ENCODE measurements at places on chromosomes 12 and 14.

DNA sequence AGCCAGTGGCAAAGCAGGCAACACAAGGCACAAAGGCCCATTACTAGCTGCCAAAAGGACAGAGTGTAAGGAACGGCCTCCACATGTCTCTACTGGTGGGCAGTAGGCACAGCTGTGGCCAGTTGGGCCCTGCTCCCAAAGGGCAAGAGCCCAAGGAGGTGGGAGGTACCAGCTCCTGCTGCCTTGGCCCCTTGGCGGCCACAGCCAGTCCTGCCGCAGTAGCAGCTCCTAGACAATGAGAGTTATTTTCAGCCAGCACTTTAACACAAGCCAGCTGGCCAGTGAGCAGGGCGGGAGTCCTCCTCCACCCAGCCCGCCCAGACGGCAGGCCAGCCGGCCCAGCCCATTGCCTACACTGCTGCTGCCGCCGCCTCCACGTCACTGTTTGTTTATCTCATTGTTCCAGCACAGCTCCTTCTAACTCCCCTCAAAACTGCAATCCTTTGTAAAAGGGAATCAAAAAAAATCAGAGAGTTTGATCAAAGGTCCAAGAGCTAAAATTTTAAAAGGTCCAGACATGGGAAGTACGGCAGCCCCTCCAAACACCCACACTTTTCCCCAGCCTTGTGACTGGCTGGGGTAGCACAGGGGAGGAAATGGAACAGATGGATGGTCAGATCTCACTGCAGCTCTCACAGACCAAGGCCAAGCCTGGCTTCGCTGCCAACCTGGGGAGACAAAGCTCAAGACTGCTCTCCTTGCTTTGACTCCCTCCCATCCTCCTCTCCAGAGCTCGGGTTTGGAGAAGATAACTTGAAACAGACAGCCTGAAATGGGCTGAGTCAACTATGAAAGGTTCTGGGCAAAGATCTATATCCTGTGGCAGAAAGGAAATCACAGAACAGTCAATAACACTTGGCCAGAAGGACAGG lies 33.5 kb downstream of the FMNL3 start:
- DNase-seq = no peak

DNA sequence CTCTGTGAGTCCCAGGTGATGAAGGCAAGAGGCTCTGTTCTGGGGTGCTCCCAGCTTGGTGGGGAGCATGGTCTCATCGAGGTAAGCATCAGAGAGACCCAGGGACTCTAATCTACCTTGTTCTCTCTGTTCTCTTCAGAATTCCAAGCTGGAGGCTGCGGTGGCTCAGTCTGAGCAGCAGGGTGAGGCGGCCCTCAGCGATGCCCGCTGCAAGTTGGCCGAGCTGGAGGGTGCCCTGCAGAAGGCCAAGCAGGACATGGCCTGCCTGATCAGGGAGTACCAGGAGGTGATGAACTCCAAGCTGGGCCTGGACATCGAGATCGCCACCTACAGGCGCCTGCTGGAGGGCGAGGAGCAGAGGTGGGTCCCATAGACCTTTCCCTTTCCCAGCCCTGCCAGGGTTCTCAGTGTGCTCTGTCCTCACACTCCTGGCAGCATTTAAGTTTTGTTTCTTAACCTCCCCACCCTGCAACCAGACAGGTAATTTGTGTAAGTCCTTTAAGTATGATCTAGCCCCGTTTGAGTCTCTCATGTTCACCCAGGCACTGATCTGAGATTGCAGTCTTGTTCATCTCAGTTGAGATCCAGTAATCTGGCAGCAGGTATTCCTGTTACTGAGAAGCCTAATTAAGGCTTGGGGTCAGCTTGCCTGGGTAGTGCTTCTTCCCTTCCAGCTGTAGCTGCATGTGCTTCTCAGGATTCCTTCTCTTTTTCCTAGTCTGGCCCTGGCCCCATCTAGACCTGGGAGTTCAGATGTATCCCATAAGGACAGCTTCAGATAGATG lies 14.8 kb upstream of the KRT81 start:
- DNase-seq = no peak

DNA sequence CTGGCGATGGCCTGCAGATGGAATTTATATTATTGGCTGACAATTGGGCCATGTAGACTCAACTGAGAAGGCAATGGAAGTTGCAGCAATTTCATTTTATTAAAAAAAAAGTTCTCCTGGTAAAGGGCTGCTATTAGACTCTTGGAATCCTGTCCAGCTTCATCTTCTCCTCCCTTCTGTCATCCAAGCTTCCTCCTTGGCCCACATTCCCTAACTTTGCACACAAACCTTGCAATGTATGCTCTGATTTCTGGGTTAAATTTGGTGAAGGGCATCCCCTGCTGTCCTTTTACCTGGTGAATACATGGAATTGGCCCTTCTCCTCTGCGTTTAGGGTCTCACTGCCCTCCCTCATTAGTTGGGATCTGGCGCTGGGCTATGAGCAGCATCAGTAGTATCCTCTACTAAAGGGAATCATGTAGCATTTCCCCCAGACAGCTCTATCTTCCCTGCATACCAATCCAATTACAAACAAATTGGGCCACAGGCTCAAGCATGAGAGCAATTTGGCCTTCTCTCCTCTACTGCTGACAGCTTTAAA lies 336.9 kb downstream of the BMP4 start:
- DNase-seq = no peak

DNA sequence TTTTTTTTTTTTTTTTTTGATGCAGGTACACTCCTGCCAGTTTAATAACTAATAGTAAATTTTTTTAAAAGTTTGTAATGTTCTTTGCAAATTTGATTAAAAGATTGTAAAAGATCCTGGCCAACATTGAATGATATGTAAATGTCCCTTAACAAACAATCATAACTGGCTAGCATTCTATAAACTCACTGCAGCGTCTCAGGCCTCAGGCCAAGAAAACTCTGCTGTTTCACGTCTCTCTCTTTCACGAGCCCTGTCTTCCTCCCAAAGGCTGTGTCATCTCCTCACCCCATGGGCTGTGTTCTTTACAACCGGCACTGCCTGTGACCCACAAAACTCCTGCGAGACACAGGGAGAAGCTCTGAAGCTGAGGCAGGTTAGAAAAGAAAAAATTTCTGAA lies 103.3 kb downstream of the NUAK1 start:
- no peak for DNase-seq

DNA sequence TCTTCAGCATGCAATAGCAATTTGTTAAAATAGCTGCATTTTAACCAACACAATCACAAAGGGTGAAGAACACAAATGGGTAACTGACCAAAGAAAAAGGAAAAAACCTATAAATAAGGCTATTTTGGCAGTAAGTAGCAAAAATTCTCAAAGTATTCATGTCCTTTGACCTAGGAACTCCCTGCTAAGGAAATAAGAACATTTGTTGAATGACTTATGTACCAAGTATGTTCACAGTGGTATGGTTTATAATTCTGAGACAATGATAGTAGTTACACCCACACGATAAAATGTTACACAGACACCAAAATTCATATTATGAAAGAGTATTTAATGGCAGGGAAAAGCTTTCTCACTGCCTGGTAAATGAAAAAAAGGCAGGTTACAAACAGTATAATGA lies 16.9 kb downstream of the CCDC88C start:
- DNase-seq = no peak

DNA sequence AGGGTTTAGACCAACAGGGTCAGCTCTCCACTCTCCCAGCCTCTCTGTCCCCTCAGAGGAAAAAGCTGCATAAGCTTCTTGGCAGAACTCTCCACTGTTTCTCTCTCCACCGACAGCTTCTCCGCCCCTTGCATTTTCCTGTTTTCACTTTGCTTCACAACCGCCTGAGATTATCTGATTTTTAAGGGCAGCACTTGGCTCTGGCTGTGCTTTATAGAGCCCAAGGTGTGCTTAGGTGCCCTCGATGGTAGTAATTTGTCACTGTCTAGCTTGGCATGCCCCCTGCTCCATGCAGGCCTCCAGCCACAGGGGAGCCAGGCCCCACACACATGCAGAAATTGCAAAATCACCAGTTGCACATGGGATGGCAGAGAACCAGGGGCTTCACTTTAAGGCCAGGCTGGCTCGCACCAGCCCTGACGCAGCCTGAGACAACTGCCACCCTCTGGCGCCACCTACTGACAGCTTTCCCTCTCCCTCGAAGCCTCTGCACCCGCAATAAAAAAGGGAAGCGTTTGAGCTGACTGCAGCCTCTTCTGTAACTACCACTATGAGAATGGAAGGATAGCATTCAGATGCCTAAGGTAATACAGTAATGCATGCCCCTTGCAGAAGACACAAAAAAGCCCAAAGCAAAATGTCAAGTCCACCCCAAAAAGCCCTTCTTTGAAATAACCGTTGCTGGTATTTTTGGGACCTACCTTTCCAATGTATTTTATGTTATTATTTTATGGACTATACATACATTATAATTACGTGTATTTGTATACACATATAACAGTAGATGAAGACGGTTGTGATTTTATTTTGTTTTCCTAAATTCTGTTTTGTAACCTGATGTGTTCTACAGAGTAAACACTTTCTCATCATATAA lies 32.0 kb upstream of the RIMBP2 start:
- DNase-seq = peak; percentile 45

DNA sequence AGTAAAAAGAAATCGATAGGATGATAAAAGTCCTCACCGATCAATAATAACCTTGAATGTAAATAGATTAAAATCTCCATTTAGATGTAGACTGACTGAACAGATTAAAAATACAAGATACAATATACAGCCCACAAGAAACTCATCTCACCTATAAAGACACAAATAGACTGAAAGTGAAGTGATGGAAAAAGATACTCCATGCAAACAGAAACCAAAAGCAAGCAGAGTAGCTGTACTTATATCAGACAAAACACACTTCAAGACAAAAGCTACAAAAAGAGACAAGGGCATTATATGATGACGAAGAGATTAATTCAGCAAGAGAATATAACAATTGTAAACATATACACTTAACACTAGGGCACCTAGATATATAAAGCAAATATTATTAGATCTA lies 444.8 kb downstream of the RGS6 start:
- peak; percentile 44 for DNase-seq

DNA sequence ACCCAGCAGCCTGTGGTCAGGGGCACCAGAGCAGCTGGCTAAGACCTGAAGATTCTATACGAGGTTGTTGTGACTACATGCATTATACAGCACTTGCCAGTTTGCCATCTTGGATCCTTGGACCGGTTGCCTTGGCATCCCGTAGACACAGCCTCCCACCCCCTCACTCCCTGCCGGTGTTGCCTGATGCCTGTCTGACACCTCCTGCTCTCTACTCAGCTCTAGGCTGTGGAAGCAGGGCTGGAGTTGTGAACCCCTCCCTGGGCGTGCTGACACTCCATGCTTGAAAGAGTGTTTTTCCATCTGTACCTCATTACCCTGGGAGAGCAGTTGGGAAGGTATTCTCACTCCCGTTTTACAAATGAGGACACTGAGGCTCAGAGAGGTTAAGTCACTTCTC lies 2.5 kb downstream of the CHGA start:
- no peak for DNase-seq

DNA sequence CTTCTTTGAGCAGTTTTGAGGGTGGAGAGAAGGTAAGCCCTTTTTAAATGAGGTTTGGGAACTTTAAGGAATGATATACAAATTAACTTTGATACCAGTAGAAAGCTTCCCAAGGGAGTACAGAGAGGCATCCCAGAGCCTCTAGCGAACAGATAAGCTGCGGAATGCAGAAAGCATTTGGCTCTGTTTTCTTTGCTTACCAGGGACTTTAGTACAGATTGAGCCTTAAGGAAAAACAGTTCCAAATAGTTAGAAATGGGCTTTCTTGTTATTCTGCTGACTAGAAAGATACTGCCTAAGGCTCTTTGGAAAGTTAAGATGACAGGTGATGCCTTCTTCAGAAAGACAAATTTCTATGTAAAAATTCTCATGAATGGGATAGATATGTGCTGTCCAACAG lies 261.7 kb upstream of the FOXN3 start:
- no peak for DNase-seq

GRCh38 chr12:119082016-119082415 lies 96.7 kb upstream of the HSPB8 start:
- no peak for DNase-seq

DNA sequence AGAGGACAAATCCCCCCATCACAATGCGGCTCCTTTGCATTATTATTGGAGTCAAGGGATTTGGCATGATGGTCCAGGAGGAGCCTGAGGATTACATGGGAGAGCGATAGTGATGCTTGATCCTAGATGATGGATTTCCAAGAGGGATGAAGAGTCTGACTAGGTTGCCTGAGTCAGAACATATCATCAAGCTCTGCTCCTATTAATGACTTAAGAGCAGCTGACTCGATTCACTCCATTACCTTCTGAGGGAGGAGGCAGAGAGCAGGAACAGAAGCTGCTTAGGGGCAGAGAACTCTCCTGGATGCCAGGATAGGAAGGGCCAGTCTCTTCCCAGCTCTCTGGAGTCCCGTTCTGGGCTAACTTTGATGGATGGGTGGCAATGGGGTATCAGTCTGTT lies 54.0 kb upstream of the CISTR start:
- DNase-seq = no peak

DNA sequence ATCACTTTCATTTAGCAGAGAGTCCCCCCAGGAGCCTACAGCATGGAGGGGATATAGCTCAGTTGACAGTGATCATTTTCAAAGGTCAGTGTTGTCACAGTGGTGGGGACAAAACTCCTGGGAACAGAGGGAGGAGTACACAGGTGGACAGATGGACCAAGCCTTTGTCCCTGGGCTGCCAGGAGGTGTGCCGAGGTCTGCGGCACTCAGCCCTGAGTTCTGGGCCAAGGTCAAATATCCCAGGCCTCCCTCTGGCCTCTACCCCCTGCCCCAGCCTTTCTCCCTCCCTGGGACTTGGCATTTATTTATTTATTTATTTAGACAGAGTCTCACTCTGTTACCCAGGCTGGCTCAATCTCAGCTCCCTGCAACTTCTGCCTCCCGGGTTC lies 24.8 kb downstream of the CALM1 start:
- no peak for DNase-seq

GRCh38 chr14:103549361-103550311 lies 12.8 kb downstream of the BAG5 start:
- DNase-seq = no peak

DNA sequence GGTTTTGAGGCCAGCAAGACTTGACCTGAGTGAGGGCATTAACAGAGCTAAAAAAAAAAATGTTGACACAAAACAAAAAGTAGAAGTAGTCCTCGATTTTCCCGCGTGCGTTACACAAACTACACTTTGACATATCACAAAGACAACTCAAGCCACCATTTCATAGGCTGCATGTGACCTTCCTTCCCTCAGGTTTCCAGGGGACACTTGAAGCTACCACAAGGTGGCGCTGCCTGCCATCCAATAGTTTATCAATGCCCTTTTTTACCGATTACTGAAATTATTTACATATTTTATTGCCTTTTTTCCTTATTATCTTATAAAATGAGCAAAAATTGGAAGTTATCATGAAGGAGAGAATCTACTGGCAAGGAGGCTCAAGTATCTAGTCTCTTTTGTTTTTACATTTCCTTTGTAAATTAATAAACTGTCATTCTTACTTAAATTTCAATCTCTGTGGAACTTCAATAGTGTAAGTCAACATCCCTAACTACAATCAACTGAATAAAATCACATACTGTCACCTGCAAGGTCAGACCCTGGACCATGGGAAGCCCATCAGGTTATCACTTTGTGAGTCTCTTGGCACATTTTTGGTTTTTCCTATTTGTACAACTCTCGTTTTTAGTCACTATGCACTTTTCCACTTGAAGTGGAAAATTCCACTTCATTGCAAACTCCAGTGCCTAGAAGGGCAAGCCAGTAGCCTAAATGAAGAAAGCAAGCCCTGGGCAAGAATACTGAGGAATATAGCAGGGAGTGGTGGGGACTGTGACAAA lies 84.6 kb upstream of the CPSF6 start:
- peak; percentile 75 for DNase-seq

GRCh38 chr12:61916831-61917230 lies 343.4 kb upstream of the USP15 start:
- no peak for DNase-seq

- DNase-seq = no peak
These were observed 97.8 kb downstream of the ETNK1 start for GRCh38 chr12:22722779-22723178.
